ENCODE measurements at places on chromosomes 5 and 9.
A peak's percentile ranks its signal among the peaks of the same experiment; 100 is the strongest.

- no peak for DNase-seq
These were observed 2.6 kb downstream of the FABP6 start for GRCh38 chr5:160231783-160232342.

DNA sequence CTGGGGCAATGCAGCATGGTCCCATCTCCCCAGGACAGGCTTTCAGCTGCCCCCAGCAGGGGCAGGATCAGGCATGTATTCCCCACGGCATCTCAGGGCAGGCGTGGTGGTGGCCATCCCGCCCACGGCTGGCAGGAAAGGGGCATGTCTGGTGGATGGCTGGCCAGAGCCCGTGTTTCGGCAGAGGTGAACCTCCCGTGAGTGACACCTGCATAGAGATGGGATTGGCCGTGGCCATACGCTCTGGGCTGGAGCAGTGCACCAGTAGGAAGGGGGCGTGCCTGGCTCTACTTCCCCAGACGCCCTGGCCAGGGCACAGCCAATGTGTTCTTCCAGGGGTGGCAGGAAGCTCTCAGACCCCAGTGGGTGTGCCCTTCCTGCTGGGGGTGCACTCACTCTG is 139.1 kb downstream of the ZNF354C start:
- no peak for DNase-seq

DNA sequence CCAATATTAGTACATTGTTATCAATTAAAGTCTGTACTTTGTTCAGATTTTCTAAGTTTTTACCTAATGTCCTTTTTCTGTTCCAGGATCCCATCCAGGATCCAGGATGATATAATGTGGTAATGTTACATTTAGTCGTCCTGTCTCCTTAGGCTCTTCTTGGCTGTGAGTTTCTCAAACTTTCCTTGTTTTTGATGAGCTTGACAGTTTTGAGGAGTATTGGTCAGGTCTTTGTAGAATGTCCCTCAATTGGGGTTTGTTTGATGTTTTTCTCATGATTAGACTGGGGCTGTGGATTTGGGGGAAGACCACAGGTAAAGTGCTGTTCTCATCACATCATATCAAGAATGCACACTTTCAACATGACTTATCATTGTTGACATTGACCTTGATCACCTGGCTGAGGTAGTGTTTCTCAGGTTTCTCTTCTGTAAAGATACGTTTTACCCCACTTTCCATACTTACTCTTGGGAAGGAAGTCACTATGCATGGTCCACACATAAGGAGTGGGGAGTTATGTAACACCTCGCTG is 9.6 kb downstream of the NDFIP1 start:
- no peak for DNase-seq

GRCh38 chr5:9365512-9365911 is 180.4 kb downstream of the SEMA5A start:
- no peak for DNase-seq

- DNase-seq: no peak
These were observed 548 bp downstream of the CDC14B start for GRCh38 chr9:96619124-96619465.

- no peak for DNase-seq
These were observed 182.0 kb downstream of the MUSK start for GRCh38 chr9:110850401-110851135.

GRCh38 chr5:77133061-77133758 is 46.1 kb upstream of the ZBED3 start:
- no peak for DNase-seq

- no peak for DNase-seq
These were observed 139.6 kb downstream of the CACNA1B start for GRCh38 chr9:138017200-138017599.

DNA sequence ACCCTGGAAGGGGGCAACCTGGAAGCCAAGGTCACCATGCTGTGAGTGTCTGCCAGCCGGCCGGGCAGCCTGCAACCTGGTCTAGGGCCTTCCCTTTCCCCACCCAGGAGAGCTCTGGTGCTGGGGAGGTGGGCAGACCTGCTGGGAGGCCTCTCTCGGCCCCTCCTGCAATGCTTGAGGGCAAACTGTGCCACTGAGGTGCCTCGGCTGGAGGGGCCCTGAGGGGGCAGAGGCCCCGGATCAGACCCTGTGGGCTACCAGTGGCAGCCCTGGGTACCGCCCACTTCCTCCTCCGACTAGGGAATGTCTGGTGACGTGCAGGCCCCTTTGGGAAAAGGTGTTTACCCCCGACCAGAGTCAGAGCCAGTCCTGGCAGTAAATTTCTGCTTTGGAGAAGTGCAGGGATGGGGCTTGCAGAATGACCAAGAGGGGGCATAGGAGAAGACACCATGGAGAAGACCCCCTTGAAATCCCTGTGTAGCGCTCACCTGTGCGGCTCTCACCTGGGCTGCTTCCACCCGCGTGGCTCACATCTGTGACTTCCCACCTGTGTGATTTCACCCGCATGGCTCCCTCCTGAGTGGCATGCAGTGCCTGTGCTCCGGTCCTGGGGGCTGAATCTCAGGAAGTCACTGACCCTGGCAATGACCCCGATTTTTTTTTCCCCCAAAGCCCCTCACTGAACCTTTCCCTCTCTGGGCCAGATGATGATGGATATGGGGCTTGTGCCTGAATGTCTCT is 1.1 kb downstream of the LCN1 start:
- DNase-seq: no peak

GRCh38 chr5:119275601-119276173 is 80.1 kb upstream of the TNFAIP8 start:
- peak; percentile 62 for DNase-seq

DNA sequence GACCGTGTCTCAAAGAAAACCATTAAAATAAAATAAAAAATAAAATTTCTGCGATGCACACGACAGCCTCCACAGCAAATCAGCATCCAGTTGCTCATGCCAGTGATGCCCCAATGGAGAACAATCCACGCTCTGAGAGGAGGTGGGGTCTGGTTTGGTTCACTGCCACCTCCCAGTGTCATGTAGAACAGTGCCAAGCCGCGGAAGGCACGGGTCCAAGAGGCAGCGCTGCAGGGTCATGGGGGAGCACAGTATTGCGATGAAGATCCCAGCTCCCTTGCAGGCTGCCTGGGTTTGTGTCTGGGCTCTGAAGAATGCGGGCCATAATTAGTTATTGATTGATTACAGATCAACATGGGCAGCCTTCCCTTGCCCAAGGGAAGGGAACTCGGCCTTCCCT is 6.1 kb upstream of the CACFD1 start:
- no peak for DNase-seq

DNA sequence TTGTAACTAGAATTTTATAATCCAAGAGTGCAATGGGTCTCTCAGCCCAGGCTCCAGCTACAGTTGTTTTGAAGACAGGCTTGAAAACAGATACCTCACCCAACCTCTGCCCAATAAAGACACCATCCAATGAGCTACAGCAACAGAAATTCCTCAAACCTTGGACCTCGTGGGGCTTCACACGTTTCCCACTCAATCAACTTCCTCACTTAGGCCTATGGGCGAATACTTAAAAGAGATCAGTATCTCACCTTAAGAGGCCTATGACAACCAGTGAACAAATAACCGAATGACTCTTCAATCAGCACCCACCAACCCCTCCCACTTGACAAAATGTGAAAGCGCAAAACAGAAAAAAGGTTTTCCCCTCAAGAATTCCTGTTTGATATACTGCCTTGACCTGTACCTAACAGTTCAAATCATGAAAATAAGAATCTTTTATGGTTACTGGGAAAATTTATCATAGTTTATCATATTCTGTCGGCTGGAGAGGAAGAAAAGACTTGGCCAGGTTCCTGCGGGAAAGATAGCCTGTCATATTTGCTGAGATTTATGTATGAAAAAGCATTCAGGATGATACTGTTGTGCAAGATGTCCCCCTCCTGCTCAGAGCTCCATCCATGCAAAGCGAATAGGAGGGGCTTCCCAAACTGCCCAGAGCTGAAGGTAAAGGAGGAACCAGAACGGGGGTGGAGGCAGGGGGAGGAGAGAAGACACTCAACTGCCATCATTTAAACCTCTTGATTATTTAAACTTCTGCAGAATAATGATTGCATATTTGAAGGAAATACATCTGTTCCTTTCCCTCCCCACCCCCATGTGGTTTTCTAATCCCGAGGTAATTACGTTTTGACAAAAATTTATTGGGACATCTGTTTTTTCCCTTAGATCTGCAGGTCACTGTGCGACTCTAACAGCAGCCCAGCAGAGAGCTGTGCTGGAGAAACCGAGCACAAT is 256.3 kb downstream of the NFIB start:
- DNase-seq: no peak

DNA sequence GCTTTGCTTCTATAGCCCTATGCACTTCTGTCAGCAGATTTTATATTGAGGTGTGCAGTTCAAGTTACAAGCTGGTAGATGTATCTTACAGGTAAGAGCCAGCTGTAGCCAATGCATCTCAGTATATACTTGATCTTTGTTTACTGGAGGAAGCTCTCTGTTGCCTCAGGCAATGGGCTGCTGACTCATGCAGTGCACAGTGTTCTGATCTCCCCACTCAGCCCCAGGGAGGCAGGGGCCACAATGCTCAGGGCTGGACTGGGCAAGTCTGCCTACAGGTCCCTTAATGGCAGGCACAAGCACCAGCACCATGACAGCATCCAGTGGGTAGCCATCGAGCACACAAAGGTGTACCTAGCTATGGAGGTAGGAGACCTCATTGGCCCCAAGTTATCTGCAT is 178.8 kb upstream of the CDH10 start:
- no peak for DNase-seq

DNA sequence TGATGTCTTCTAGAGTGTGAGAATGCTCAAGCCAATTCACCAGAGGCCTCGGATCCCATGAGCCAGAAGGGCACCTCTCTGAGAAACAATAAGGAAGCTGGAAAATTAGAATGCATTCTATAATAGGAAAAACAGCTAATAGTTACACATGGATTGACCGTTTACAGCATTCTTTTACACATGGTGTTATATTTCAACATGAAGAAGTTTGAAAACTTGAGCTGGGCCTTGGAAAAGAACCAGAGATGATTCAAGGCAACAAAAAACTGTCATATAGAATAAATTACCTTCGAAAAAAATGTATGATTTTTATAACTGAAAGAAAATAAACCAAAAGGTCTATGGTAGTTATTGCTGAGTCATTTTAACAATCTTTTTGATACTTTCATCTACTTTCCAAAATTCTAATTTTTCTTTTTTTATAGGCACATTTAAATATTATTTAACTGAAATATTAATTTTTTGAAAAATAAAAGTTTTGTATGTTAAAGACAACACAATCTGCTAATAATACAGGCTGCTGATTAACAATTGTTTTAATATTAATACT is 6.2 kb downstream of the SH3TC2 start:
- DNase-seq: no peak

- no peak for DNase-seq
These were observed 149.9 kb upstream of the MAP1B start for GRCh38 chr5:71957292-71957898.

GRCh38 chr9:79289856-79290255 is 281.9 kb upstream of the TLE4 start:
- no peak for DNase-seq

- no peak for DNase-seq
These were observed 118.4 kb downstream of the INSYN2B start for GRCh38 chr5:169861934-169862333.

GRCh38 chr9:136740971-136741882 is 1.5 kb downstream of the LCN10 start:
- DNase-seq: no peak

DNA sequence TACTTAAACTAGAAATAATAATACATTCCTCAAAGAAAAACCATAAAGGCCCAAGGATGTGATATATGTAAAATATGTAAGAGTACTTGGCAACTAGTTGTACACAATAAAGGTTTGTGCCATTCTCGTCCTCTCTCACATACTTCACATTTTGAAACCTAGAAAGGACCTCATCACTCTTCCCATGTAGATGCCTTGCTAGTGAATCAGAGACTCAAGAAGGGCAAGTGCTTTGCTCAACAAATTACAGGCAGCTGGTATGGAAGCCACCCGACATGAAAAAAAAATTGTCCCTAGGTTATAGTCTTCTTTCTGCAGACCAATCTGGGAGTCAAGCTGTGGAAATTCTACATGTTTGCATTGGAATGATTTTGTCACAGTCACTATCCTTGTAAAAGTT is 31.7 kb downstream of the ADRB2 start:
- DNase-seq: no peak

DNA sequence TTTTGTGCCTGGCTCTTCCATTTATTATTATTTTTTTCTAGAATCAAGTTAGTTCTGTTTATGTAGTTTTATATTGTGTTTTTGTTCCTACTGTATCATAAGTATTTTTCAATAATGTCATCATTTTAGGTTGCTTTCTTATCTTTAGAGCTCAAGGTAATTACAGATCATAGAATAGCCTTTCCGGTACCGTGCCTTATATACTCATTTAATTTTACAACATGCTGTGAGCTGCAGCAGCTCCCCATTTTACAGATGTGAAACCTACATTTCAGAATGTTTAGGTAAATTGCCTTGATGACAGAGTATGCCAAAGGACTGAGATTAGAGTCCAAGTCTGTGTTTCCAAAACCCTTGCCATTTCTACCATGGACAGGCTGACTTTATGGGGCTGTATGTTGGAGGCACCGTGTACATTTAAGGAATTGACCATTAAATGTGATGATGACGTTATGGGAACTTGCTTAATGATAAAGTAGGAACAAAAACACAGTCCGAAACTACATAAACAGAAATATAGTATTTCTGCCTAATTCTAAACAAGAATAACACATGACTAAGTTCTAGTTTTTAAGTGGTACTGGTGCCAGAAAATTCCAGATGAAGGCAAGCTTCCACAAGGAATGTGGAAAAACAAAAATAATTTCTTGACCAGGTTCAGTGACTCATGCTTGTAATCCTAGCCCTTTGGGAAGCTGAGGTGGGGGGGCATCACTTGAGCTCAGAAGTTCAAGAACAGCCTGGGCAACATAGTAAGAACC is 97.7 kb downstream of the IQGAP2 start:
- no peak for DNase-seq

DNA sequence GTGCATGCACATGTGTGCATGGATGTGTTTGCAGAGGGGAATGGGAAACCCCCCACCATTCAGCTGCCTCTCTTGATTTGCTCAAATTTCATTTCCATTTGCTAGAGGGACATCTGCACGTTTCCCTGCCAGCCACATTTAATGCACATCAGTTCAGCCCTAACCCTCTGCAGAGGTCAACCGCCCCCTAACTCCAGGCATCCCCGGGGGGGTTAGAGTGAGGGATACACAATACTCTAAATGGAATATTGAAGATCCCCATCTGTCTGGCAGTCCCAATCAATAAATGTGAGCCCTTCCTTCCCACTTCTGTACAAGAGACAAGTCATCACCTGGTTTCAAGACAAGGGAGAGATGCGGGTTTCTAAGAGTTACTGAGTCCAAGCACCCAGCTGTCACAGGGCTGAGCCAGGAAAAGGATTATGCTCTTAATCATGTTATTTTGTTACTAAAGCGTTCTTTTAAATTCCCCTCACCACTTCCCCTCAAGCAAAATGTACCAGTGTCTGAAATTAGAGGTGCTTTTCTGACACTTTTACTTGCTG is 134.1 kb downstream of the SEMA6A start:
- DNase-seq: no peak
